NCI-H1092 treated with DMSO at 0.1 percent for 48 hours (cell line): ENCODE measurements at places on chromosomes 7 and 10.

DNA sequence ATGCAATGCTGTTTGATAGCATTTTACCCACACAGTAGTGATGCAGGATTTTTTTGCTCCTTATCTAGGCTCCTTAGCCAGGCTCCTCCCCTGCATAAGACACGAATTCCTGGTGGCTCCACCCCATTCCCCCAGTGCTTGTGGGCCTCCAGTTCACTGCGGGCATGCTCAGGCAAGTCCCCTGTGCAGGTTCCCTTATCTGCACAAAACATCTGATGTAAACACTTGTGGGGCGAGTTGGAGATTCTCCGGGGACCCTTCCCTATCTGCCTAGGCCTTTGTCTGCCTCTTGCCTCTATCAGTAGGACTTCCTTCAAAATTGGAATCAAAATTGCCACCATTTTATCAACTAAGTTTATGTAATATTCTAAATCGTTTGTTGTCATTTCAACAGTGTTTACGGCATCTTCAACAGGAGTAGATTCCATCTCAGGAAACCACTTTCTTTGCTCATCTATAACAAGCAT lies 5.4 kb upstream of the STK17A start:
- no peak for DNase-seq

DNA sequence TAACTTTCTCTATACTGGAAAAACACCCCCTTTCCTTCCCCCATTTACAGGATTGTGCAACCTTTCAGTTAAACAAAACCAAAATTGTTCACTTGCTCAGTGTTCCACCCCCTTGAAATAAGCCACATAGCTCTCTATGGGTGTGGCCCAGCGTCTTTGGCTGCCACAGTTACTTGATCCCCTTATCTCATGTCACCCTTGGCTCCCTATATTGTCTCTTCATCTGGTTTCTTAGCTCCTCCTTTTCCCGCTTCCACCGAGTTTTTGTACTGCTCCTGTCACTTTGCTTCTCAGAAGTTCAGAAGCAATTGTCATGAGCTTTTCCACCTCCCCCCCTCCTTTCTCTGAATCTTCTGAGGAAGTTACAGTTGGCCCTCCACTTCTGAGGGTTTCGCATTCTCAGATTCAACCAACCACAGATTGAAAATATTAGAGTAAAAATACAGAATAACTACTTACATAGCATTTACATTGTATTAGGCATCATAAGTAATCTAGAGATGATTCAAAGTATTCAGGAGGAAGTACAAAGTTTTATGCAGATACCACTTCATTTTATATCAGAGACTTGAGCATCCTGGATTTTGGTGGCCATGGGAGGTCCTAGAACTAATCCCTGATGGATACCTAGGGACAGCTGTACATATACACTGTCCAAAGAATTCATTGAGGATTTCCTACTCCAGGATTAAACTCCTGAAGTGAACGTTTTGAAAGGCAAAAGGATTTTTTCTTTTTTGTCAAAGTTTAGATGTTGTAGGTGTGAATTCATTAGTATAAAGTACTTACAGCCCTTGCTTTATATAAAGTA lies 60.4 kb downstream of the ADD3 start:
- DNase-seq = no peak

DNA sequence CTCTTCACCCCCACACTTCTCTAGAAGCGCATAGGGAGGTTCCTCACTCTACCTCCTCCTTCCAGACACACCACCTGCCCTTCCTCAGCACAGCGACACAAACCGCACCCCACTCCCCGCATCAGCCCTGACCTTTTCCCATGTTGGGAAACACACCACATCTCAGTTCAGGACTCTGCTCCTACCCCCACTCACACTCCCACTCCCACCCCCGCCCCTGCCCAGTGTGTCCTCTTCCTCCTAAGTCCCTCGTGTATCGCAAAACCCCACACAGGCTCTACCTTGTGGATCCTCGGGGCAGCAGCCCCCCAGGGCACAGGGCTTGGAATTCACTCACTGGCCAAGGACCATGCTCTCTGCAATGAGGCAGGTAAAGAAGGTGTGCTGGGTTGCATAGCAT lies 4.2 kb upstream of the AOC1 start:
- no peak for DNase-seq

GRCh38 chr10:109953766-109954165 lies 30.5 kb upstream of the XPNPEP1 start:
- no peak for DNase-seq

GRCh38 chr7:19772306-19772705 lies 1.1 kb downstream of the TMEM196 start:
- DNase-seq = peak; percentile 68

DNA sequence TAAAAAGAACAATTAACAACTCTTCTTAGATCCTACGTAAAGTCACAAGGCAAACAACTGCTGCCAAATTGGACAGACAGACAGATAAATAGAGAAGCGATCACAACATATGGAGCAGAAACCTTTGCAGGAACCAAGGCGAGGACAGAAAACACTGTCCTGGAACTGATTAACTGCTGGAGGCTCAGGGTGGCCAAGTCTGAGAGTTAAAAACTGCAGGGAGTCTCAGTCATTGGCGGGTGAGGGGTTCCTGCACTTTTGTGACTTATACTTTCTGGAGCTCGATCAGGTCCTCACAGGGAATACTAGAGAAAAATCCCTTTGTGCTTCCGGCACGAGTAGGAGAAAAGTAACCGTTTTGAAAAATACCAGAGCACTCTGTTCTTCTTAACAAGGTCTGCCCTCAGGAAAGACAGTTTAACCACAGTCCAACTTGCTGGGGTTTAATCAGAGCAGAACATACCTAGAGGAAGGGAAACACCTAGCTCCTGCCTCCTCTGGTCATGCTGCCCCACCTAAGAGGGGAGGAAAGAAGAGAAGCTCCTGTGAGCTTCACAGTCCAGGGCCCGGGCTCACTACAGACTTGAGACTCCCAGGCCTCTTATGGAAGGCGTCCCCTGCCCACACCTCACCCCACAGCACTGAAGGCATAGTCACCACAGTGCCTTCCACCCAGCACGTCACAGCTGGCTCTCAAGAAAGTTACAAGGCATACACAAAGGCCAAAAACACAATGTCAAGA lies 74.9 kb downstream of the LARP4B start:
- DNase-seq = no peak

- no peak for DNase-seq
Measured at GRCh38 chr10:117921421-117921820, 125.3 kb downstream of the RAB11FIP2 start.

DNA sequence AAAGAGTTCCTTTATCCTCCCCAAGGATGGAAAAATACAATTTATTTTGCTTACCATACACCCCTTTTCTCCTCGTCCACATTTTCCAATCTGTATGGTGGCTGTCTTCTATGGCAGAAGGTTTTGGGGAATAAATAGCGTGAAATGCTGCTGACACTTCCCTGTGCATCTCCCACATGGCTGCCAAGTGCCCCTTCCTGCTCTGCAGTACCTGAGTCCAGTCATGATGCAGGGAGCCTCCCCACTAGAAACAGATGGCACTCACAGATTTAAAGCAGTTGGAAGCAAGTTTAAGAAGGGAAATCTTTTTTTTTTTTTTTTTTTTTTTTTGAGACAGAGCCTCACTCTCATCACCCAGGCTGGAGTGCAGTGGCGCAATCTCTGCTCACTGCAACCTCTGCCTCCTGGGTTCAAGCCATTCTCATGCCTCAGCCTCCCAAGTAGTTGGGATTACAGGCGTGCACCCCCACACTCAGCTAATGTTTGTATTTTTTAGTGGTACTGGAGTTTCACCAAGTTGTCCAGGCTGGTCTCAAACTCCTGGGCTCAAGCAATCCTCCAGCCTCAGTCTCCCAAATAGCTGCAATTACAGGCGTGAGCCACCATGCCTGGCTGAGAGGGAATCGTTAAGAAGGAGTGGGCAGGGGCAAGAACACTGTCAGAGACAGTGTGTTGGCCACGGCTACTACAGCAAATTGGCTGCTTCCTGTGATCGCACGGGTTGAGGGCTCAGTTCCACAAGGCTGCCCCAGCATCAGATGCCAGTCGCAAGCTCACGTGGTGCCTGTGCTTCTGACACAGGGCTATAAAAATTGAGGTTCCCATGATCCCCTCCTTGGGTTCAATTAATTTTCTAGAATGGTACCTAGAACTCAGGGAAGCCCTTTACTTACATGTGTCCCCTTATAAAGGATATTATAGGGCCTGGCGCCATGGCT lies 5.3 kb upstream of the PILRA start:
- no peak for DNase-seq

GRCh38 chr10:78876449-78876848 lies 192.3 kb upstream of the ZMIZ1 start:
- no peak for DNase-seq

DNA sequence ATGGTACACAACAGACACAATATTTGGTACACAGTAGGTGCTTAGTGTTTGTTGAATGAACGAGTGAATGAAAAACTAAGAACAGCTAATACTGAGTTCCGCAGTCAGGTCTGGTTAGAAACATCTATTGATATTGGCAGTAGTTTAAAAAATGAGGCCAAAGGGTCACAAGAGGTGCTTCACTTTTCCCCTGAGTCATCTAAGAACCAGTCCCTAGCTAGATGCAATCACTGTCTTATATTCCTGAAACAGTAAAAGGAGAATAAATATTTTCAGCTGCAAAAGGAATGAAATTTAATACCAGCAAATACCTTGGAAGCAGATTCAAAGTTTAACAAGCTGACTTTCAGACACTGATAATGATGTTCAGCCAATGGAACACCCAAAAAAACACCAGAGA lies 54.5 kb downstream of the SCRN1 start:
- DNase-seq = no peak

GRCh38 chr7:81447351-81447952 lies 322.4 kb downstream of the HGF start:
- DNase-seq = peak; percentile 64

GRCh38 chr10:33201056-33201780 lies 133.2 kb downstream of the NRP1 start:
- no peak for DNase-seq

DNA sequence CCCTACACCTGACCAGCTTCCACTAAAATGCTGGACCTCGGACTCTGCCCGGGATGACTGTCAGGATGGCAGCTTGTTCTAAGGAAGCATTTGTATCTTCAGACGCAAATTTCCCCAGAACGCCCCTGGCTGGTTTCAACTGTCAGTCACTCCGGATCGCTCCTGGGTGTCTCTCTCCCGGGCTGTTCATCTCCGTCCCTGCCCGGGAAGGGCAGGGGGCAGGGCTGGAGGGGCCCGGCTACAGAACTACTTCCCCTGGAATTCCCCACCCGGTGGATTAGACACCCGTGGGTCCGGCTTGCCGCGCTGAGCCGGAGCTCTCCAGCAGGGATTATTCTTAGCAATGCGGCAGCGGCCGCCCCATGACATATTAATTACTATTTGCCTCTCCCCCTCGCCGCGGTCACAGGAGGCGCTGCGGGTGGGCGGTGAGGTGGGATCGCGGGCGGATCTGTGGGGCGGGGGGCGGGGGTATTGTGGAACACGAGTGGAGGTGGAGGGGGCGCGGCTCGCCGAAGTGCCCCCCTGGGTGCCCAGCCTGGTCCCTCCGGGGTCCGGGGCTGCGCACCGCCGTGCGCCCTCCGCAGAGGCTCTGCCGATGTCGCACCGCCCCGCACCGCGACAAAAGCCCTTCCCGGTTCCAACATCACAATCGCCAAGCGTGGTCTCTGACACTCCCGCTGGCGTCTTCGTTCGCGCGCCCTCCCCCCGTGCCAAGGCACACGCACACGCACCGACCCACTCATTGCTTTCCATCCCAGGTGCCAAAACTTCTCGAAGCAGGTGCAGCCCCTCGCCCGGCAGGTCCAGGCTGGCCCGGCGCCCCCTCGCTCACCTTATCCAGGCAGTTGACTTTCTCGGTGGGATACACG lies 276.1 kb upstream of the NEBL start:
- DNase-seq = no peak

GRCh38 chr10:43262902-43263466 lies 3.9 kb downstream of the RASGEF1A start:
- no peak for DNase-seq

DNA sequence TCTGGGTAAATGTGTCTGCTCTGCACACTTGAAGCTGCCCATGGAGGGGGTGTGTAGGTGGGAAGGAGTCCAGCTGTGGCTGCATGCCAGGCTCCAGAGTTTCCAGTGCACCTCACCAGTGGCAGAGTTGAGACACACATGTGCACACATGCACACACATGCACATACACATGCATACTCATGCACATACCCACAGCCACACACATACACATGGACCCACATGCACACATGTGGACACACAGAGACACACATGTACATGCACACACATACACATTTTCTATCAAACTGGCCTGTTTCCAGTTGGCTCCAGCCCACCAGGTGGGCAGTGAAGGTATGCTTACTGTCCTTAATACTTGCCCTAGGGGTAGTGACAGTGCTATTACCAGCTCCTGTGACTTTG lies 99.7 kb downstream of the RAMP3 start:
- no peak for DNase-seq

GRCh38 chr7:31475368-31475767 lies 38.5 kb upstream of the ITPRID1 start:
- no peak for DNase-seq

DNA sequence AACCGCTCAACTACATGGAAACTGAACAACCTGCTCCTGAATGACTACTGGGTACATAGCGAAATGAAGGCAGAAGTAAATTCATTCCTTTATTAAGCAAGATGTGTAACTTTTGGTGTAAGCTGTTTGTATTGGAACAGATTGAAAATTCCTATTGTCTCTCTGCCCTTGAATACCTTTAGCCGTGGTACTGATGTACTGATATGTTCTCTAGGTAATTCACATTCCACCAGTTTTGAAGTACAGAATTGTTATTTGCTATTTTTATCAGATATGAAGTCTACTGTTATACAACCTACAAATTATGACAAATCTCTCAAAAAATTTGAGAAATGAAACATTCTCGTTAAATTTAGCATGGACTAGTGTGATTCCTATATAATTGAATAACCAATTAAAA lies 17.7 kb downstream of the ZMYND11 start:
- DNase-seq = no peak

GRCh38 chr7:74479961-74480829 lies 26.5 kb downstream of the GTF2IRD1 start:
- peak; percentile 86 for DNase-seq

- DNase-seq = no peak
Measured at GRCh38 chr10:97796651-97797050, 24.9 kb upstream of the SFRP5 start.

DNA sequence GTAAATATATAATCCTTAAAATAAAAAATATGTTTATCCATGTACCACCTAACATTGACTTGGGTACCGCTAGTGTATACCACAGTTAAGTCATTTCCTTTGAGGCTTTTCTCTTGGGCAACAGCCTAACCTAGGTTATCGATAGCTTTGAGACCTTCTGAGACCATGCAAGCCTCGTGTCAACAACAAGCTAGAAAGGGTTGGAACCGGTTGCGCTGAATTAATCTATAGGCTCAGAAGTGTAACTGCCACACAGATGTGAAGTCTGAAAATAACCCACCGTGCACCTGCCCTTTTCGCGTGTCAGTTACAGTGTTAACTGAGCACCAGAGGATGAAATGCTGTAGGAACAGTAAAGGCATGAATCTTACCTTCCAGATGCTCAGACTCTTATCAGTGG lies 59.8 kb downstream of the ARID5B start:
- no peak for DNase-seq
